ENCODE measurements at places on chromosomes 5 and 9. TPM values are rescaled to one million over a fixed set of nuclear protein-coding genes. Genes with fewer than 3 reads are reported as not detected.

The SLC6A18 gene
- not detected for total RNA-seq

The OSTF1 gene
- total RNA-seq, result 28.4 TPM

The PTPA gene
- total RNA-seq, result 153 TPM

The ALDH1A1 gene
- total RNA-seq, result 0.13 TPM

The TIMD4 gene
- total RNA-seq, result not detected

The PCDHB9 gene
- 0.08 TPM for total RNA-seq

The GRXCR2 gene
- not detected for total RNA-seq

Data from epithelial cell of alveolus of lung (primary cell).